Glomerular endothelial cell (primary cell): ENCODE measurements at places on chromosomes 11 and 22.

DNA sequence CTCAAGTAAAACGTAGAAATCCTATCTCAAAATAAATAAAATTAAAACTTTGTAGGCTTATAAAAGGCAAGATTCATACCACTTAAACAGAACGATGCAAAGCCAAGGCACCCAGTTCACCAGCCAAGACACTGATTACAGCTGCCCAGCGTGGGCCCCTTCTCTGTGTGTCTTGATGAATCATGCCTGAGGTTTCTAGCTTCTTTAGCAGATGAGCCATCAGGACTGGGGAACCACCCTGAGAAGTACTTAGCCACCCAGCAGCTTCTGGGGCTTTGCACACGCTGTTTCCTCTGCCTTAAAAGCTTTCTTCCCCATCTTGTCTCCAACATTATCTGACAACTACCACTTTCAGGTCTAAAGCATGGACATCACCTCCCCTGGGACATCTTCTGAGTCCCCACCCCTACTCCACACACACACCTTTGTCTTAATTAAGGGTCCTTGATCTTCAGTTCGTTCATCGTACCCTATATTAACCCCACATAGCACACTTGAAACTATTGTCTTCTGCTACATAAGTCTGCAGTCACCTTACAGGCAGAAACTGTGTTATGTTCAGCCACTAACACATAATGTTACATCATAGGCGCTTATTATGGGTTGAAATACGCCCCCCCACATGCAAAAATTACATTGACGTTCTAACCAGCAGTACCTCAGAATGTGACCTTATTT, 8.7 kb upstream of the LAYN start:
- DNase-seq = no peak

DNA sequence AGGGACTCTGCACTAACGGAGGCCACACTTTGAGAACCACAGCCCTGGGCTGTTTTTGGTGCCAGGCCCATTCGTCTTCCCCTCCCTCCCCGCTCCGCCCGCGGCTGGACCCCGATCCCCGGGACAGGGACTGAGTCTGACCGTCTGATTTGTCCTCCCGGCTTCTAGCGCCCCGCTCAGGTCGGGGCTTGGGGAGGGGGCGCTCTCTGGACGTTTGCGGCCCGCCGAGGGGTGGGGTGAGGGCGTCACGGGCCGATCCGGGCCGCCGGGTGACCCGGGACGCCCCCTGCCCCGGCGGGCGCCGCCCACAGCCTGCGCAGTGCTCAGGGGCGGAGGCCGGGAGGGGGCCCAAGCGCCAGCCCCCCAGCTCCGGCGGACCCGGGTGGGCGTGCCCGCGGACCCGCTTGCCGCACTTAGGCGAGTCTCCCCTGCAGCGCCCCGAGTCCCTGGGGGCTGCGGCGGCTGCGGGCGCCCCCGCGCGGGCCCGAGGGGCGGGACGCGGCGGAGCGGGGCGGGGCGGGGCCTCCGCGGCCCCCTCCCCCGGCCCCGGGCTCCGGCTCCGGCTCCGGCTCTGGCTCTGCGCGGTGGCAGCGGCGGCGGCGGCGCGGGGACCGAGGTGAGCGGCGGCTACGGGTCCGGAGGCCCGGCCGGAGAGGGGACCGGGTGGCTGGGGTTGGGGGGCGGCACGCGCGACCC, 33.7 kb upstream of the PRR5 start:
- no peak for DNase-seq

- DNase-seq = no peak
Measured at GRCh38 chr11:124799348-124800225, 619 bp downstream of the MSANTD2 start.

GRCh38 chr11:10927538-10927937, 69.7 kb upstream of the ZBED5 start:
- no peak for DNase-seq

DNA sequence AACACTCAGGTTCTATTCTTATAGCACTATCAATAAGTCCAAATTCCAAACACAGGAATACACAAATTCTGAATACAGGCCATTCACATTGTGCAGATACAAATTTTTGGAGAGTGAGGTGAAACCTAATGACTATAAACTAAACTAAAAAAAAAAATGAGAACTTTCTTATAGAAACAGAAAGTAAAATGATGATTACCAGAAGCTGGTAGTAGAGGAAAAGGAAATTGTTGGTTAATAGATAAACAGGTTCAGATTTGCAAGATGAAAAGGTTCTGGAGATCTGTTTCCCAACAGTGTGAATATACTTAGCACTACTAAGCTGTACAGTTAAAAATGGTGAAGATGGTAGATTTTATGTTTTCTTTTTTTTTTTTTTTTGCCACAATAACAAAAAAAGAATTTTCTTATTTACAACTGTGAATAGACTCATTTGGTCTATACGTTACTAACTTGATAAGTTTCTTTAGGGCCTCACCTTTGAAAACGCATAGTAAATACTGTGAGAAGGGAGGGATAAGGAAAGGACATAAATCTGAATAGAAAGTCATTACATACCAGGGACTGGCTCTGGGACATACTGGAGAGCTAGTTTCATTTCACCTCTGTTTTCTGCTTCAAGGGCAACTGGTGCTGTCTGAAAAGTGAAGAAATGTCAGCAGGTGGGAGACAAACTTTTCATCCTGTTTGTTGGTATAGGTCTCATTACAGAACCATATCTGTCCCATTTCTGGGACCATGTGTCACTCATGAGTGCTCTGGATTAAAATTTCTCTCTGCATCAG, 14.2 kb upstream of the CCDC89 start:
- DNase-seq = no peak

DNA sequence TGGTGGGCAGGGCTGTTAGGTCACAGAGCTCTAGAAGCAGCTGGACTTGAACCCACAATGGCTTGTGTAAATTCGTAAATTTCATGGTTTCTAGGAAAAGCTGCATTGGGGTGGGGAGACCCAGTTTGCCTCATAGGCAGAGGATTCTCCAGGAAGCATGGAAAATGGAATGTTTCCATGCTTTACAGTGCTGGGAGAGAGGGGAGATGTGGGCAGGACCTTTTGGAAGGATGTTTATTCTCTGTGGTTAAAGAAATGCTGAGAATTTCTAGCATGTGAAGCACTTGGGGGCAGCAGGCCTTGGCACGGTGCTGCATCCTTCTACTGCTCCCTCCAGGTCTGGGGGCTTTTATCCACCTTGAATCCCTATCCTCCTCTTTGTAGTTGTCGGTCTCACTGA, 46.3 kb downstream of the TRAF6 start:
- DNase-seq = no peak

GRCh38 chr11:38835966-38836365, 2237.9 kb upstream of the RAG2 start:
- no peak for DNase-seq

DNA sequence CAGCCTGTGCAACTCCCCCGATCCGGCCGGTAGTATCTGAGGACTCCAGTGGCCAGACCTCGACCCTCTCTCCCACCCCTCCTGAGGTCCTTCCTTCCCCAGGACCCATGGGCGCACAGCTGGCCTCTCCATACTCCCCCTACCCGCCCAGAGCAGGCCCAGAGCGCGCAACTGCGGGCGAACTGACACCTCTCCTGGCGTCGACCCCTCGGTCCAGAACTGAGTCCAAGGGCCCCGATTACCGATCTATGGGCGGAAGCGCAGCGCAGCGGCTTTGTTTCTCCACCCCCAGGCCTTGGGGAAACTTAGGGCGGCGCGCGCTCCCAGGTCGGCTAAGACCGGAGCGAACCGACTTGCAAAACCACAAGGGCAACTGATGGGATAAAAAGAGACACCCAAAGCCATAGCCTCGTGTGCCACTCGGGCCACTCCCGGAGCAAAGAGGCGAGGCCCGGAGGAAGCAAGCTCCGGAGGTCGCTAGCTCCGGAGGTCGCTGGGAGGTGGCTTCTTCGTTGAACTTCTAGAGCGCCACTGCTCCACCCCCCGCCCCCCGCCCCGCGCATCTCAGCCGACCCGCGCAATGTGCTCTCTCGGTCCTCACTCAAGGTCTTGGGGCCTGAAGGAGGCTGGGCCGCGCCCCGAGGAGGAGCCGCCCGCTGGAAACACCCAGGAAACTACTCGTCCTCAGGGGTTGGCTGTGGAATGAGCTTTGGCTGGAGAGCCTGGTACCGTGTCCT, 9.8 kb upstream of the ALX4 start:
- DNase-seq = no peak
